Activated naive CD4-positive, alpha-beta T cell treated with anti-CD3 and anti-CD28 coated beads, Interleukin-2, amount 50 U/mL, for 72 hours (primary cell): ENCODE measurements at places on chromosomes 12 and 14. TPM values are rescaled to one million over a fixed set of nuclear protein-coding genes. Genes with fewer than 3 reads are reported as not detected.

The MYRFL gene
- total RNA-seq, result not detected

DNA sequence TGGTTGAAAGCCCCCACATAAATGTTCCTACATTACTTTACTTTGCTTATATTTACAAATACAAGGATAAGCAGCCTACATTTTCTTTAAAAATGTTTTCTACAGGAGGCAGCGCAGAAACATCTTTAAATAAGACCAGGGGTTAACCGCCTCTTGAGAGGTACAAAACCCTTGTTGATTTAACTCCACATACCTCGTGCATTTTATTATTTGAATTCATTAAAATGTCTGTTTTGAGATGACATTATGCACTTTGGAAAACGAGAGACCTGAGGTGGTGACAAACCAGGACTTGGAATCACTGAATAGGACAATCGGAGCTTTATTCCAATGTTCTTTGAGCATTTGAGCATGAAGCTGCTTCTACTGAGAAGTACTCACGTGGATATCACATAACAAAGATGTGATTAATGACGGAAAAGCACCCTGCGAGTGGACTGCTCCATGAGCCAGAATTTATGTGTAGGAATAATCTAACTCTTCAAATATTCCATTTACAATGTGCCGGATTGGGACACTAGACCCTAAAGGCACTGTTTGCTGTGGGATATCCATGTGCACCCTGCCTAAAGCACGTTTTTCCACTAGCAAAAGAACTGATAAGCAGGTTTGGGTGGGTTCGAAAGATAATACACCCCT, 746 bp upstream of the DUSP16 start:
- no peak for DNase-seq

DNA sequence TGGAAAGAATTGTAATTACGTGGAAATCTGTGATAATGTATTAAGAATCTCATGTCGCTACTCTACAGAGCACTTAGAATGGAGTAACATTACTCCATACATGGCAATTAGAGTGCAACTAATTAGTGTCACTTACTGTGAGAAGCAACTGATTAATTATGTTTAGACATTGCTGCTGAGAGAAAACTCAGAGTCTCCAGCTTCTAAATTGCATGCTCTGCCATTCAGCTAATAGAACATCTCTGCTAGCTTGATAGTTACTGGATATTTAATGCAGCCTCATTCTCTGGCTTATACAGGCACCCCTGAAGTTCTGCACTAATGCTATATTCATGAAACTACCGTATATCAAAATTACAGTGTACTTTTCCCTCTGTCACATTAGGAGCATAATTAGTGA, 338.4 kb downstream of the ADAMTS20 start:
- DNase-seq, result no peak

- DNase-seq, result no peak
Measured at GRCh38 chr14:102015045-102015685, 50.8 kb downstream of the DYNC1H1 start.

DNA sequence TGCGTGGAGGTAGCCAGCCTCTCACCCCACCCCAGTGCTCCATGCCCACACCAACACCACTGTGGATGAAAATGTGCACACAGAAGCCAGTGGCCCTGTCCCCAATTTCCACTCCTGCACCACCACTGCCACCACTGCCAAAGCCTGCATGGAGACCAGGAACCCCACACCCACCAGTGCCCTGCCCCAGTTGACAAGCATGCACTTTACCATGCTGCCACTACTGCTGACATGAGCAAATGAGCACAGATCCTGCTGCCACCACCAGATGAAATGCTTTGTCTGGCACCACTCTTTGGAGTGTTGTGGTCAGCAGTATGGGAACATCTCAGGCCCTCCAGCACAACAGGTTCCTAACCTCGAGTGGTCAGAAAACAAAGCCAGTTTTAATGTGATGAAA, 104.1 kb downstream of the ATXN7L3B start:
- DNase-seq, result no peak

DNA sequence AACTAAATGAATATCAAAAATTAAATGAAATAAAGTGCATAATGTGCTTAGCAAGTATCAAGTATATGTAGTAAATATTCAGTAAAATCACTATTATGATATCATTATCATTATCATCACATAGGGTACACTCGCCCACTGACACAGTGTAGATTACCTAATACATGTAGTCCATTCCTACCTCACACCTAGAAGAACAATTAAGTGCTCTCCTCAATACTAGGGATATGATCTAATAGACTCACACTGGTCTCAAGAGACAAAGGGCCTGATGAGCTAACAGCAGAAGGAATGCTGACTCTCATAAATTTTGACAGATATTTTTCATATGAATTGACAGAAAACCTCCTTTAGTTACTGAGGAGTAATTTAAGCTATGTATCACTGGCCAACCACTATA, 29.1 kb downstream of the FSCB start:
- no peak for DNase-seq
